ENCODE measurements at places on chromosomes 5 and 9. TPM values are rescaled to one million over a fixed set of nuclear protein-coding genes. Genes with fewer than 3 reads are reported as not detected.

DNA sequence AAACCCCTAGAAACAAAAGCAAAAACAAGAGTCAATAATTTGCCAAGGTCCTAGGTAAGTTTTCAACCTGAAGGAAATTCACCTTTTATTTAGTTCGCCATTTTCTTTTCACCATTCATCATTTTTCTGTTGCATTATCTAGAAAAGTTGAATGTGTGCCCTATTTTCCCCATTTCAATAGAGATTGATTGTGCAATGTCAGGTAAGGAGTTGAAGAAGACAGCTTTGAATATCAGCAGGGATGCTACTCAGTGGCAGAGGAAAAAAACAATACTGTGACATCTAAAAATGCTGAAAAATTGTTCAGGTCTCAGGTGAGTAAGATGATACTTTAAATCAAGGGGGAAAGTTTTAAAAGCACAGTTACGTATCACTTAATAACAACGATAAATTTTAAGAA, 813.7 kb downstream of the DTWD2 start:
- DNase-seq, result no peak

DNA sequence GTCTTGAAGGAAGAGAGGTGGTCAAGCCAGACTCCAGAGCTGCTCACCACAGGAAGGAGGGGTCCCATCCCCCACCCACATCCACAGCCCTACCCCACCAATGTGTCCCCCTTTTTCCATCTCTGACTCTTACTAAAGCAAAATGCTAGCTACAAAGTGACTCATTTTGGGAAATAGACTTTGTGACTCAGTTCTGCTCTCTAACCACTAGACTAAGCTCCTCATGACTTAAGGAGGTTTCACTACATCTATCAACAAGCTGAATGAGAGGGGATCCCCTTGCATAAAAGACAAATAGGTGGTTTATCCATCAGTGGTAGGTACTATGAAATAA, 35.1 kb upstream of the ADRB2 start:
- no peak for DNase-seq

DNA sequence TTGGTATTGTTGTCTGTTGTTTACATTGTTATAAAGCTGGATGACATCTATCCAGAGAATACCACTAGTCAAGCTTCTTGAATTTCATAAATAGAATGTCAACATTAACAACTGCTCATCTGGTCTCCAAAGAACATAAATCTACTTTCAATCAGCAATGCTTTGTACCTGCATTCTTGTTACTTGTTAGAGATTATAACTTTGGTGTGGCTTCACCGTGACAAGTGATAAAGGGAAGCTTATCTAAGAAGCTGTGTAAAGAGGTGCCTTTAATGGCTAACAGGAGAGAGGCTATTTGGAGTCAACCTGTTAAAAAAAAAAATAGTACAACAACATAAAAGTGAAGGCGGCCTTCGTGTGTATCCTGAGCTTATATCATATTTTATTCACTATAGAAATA, 41.8 kb downstream of the MUSK start:
- no peak for DNase-seq

DNA sequence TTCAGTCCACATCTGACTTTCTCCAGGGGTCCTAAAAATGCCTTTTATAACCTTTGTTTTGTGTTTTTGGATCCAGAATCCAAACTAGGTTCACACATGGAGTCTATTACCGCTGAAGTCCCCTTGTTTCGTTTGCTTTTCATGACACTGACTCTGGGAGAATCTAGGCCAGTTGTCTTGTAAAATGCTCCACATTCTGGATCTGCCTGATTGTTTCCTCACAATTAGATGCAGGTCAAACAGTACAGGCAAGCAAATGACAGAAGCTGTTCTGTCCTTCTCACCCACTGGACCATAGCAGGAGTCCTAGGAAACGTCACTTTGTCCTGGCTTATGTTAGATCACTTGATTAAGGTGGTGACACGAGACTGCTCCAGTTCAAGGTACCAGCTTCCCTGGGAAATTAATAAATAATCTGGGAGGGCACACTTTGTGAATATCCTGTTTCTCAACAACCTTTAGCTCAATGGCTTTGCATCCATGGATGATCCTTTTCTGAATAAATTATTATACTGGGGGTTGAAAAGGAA, 34.1 kb downstream of the FABP6 start:
- no peak for DNase-seq

DNA sequence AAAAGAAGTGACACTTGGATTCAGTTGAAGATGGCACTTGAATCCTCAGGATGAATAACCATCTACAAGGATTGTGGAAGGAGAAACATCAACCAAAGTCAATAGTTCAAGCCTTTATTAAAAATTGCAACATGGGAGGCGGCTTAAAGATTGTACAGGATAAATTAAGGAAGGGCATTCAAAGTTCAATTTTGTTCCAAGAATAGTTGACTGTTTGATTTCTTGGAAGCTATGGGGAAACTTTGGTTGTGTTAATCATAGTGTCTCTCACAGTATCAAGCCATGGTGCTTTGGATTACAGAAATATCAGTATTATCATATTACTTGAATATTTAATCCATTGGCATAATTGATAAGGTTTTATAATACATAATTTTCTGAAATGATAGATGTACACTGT, 1844.3 kb downstream of the MAT2B start:
- no peak for DNase-seq

DNA sequence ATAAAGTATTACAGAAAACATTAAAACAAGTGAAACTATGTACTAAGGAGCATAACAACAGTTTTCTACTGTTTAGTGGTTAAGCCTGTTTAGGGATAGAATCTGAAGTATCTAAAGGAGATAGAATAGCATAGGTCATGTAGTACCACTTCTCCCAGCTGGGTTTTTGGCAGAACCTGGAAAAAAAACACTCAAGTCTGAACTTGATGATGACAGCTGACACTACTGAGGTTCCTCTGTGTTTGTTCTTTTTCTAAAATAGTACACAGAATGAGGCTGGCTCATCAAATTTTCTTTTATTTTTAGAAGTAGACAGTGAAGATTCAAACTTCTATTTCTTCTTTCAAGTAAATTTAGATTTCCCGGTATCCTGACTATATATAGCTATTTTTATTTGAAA, 203.8 kb upstream of the ACO1 start:
- DNase-seq, result no peak

DNA sequence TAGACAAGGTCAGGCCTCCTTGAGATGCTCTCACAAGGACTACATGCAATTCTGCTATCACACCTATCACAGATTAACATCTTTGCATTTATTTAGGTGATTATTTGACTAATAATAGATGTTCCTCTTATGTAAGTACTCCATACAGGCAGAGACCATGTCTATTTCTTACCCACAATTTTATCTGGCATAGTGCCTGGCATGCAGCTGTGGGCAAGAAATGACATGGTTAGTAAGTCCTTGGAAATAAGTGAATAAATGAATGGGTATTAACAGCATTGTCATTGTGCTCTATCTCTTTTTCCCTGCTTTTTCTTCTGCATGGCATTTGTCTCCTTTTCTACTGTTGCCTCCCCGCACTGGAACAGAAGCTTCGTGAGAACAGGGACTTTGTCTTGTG, 49.4 kb downstream of the SLC22A5 start:
- DNase-seq, result no peak

DNA sequence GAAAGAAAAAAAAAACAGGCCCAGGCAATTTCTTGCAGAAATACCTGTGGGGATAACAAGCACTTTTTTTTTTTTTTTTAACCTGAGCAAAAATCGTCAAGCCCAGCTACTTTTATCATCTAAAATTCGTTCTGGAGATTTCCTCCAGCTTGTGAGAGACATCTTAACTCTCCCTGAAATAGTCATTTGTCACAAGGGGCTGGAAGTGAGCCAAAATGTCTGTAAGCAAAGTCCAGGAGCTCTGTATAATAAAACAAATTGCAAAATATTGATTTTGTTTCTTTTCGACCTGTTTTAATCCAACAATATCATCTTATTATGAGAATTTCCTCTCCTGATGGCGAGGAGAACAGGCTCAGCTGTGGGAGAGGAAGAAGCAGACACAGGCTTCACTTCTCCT, 168.4 kb downstream of the TTLL11 start:
- DNase-seq, result no peak

GRCh38 chr9:36213387-36213786, 22.7 kb downstream of the CLTA start:
- DNase-seq, result no peak

DNA sequence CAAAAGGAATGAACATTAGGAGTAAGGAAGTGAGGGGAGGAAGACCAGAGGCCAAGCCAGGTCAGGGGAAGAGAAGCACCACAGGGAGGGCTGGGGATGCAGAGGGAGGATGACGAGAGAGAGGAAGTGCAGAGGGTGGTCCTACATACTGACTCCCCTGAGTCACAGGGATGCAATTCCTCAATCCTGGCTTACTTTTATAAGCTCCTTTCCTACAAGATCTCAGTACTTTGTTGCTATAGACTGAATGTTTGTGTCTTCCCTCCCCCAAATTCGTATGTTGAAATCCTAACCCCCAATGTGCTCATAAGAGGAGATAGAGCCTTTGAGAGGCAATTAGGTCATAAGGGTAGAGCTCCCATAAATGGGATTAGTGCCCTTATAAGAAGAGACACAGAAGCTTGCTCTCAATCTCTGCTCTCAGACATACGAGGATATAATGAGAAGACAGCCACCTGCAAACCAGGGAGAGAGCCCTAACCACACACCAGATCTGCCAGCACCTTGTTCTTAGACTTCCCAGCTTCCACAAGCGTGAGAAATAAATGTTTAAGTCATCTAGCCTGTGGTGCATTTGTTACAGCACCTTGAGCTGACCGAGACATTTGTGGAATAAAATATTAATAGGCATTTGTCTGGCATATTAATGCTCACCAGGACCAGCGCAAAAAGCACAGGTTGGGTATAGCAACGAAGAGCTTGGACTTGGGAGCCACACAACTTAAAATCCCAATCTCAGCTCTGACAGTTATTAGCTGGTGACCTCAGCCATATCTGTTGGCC, 33.4 kb downstream of the GCNT4 start:
- no peak for DNase-seq

- DNase-seq, result no peak
These were observed 27.0 kb upstream of the C9orf72 start for GRCh38 chr9:27600256-27600655.

- DNase-seq, result no peak
These were observed 204.2 kb downstream of the ARHGAP26 start for GRCh38 chr5:142974409-142974808.

- DNase-seq, result no peak
These were observed 120.6 kb downstream of the PIK3R1 start for GRCh38 chr5:68336200-68336599.

GRCh38 chr5:156686796-156687195, 163.3 kb upstream of the PPP1R2B start:
- DNase-seq, result no peak

GRCh38 chr9:130283539-130284248, 18.1 kb downstream of the HMCN2 start:
- no peak for DNase-seq

GRCh38 chr9:127754099-127755060, 19.3 kb upstream of the TOR2A start:
- DNase-seq, result no peak

DNA sequence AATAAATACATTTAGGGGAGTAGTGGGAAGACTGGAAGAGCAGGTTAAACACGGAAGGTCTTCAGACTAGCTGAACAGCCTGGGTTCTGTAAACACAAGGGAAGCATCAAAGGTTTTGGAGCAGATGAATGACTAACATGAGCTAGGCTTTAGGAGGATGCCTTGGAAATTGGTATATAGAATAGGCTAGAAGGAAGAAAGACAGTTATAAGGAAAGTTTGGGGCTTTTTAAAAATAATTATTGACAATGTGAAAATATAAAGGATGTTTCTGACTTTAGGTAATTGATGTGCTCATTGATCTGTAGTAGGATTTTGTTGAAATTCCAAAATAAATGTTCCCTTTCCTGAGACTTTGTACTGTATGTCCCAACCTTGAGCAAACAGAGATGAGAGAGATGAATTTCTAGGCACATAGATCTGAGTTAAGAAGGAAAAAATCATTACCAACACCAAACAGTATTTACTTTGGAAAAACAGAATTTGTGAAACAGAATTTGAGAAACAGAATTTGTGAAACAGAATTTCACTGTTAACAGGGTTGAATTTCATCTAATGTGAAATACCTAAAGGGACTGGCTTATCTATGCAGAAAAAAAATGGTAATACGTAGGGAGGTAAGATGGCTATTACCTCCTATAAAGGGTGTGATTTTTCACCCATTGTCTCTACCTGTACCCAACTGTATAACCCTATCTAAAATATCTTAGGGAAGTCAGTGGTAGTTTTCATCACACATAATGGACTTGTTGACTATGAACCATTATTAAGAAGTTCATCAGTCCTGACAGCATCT, 28.8 kb downstream of the SKP2 start:
- DNase-seq, result no peak

DNA sequence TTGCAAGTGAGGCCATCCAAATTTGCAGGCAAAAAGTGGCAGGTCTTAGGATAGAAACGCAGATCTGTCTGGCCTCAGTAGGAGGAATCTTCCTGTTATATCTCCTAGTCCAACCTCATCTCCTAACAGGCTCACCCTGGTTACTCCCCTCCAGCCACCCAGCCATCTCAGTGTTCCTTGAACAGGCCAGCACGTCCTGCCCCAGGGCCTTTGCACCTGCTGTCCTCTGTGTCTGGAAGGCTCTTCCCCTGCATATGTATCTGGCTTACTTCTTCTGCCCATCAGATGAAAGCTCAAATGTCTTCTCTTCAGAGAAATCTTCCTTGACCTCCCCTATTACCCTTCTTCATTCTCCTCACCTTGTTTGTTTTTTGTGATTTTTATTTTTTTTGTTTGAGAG, 107.3 kb upstream of the ALDH1B1 start:
- DNase-seq, result no peak

- no peak for DNase-seq
These were observed 171.0 kb downstream of the DEPDC1B start for GRCh38 chr5:60529001-60529400.

DNA sequence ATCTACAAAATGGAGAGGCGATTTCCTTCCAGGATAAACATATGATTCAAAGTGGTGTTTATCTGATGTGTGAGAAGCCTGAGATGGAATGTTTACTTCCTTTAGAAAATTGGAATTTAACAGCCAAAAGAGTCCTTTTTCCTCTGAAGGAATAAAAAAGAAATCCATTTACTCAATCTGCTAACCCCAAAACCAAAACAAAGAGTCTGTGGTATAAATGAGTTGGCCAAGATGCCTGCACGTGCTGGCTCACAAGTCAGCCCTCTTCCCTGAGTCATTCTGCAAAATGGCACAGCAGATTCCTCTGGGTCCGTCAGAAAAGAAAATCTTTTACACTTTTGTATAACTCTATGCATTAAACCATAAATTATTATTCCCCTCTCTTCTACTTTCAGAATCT, 60.8 kb downstream of the EBF1 start:
- DNase-seq, result no peak

Gene CHMP5
- 94.5 TPM for total RNA-seq

Gene VDAC1
- 438 TPM for total RNA-seq

Gene C1QTNF3
- total RNA-seq, result 0.69 TPM

Gene OR1Q1
- not detected for total RNA-seq

Gene STOM
- 53.9 TPM for total RNA-seq

Gene ZNF474
- total RNA-seq, result not detected

Gene SLC6A18
- total RNA-seq, result not detected

Gene FOXD4L6
- total RNA-seq, result 0.07 TPM

Gene CENPK
- 44.0 TPM for total RNA-seq

Gene IL9
- not detected for total RNA-seq

Gene SPINK7
- not detected for total RNA-seq

Gene LCN6
- not detected for total RNA-seq

Gene NXNL2
- not detected for total RNA-seq

Gene TXNDC8
- not detected for total RNA-seq

Gene TRIM14
- total RNA-seq, result 8.9 TPM

Gene SLC4A9
- total RNA-seq, result not detected

Data from NCI-H460 (cell line).